ENCODE measurements at places on chromosomes 7 and 10. TPM values are rescaled to one million over a fixed set of nuclear protein-coding genes. Genes with fewer than 3 reads are reported as not detected.

The AQP1 gene
- total RNA-seq: 35.6 TPM

The CPVL gene
- total RNA-seq: 49.5 TPM

The NPC1L1 gene
- total RNA-seq: 0.21 TPM

The PYROXD2 gene
- total RNA-seq: 45.1 TPM

The CRPPA gene
- 4.6 TPM for total RNA-seq

The PRKAR2B gene
- total RNA-seq: 56.3 TPM

The POM121L12 gene
- not detected for total RNA-seq

The EBLN1 gene
- not detected for total RNA-seq

The CBLL1 gene
- total RNA-seq: 20.0 TPM

The NCOA4 gene
- 292 TPM for total RNA-seq

The GNGT1 gene
- total RNA-seq: not detected

The DPP6 gene
- 0.21 TPM for total RNA-seq

The TRIP6 gene
- 60.1 TPM for total RNA-seq

The EMX2 gene
- total RNA-seq: not detected

The INHBA gene
- 5.7 TPM for total RNA-seq

The STX1A gene
- total RNA-seq: 20.6 TPM

The EXOC4 gene
- total RNA-seq: 29.4 TPM

The NACAD gene
- total RNA-seq: 1.2 TPM

The ZNF503 gene
- total RNA-seq: 110 TPM

Measured in cardiac muscle cell (in vitro differentiated cells and primary cell).